NAMALWA (cell line): ENCODE measurements at places on chromosomes 16 and 17.
A peak's percentile ranks its signal among the peaks of the same experiment; 100 is the strongest.

DNA sequence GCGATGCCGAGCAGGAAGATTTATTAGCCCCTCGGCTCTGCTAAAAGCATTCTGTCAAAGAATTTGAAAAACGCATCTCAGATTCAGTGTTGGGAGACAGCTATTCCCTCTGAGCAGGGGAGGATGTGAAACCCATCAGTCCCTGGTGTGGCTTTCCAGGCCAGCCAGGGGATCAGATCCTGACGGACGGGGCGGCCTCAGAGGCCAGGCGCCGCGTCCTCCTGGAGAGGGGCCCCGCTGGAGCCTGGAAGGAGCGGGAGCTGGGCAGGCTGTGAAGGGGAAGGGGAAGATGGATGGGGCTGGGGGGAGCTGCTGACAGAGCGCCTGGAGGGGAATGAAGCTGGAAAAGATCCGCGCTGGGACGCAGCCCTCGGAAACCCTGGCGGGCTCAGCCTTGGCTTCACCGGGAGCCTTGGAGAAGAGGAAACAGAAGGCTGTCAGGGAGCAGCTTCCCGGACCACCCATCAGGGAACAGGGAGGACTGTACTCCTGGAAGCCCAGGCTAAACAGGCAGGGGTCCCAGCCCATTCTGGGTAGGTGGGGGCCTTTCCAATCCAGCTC, 358.0 kb downstream of the C16orf95 start:
- no peak for DNase-seq

DNA sequence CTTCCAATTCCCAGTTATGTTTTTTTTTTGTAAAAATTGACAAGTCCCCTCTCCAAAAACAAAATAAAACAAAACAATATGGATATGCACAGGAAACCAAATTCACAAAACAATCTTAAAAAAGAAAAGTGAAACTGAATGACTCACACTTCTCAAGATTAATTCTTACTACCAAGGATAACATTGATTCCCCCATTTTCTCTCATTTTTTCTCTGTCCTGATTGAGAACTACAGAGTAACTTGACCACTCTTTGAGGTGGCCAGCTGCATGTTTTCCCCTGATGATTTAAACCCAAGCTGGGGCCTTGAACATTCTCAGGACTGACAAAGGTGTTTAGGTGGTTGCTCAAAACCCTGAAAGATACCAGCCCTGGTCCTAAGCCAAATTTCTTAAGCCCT, 149.0 kb downstream of the AHSP start:
- no peak for DNase-seq

DNA sequence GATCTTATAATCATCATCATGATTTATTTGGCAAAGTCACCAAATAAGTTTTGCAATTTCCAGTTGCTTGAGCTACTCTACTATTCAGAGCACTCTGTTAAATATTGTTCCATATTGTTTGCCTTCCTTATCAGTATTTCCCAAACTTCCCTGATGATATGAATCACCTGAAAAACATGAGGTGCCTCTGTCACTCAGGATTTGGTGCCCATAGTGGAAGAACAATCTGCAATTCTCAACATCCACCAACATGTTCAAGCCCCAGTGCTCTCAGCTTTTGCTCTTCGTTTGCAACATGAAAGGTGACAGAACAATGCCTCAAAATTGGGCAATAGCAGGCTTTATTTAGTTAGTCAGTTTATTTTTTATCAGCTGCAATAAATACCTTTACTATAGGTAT, 28.6 kb upstream of the WSB1 start:
- no peak for DNase-seq

DNA sequence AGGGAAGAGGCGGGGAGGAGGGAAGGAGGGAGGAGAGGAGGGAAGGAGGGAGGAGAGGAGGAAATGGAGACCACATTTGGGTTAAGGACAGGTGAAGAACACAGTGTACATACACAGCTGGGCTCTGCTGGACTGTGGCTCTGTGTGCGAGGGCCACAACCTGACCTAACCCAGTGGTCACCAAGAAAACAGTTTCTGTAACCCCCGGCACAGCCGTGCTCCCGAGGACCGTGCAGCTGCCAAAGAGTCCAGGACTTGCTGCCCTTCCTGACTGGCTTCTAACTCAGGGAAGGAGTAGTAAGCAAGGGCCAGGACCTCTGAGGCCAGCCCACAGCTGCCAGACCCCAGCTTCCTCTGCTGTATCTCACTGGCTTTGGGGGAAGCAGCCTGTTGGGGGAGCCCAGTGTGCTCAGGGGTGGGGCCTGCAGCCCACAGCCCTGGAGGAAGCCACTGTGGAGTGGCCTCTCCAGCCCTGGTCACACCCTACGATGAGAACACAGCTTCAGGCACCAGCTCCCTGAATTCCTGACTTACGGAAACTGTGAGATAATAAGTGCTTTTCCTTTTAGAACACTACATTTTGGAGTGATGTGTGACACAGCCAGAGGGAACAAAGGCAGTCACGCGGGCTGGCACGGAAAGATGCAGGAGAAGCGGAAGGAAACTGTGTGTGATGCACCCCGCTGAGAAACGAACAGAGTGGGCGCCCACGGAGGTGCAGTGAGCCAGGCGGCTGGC, 32.3 kb downstream of the SLC7A5 start:
- no peak for DNase-seq

- DNase-seq = no peak
These were observed 16.1 kb upstream of the GNA13 start for GRCh38 chr17:65072660-65073071.

- DNase-seq = no peak
These were observed 229.8 kb downstream of the MAF start for GRCh38 chr16:79370736-79371135.

- peak; percentile 54 for DNase-seq
These were observed 152.2 kb downstream of the SNX11 start for GRCh38 chr17:48259694-48260291.

GRCh38 chr17:17852930-17853329, 16.1 kb upstream of the SREBF1 start:
- no peak for DNase-seq
